Effector CD4-positive, alpha-beta T cell (primary cell): ENCODE measurements at places on chromosomes 11 and 22.

GRCh38 chr22:28750471-28750881 is 8.6 kb downstream of the HSCB start:
- no peak for DNase-seq

DNA sequence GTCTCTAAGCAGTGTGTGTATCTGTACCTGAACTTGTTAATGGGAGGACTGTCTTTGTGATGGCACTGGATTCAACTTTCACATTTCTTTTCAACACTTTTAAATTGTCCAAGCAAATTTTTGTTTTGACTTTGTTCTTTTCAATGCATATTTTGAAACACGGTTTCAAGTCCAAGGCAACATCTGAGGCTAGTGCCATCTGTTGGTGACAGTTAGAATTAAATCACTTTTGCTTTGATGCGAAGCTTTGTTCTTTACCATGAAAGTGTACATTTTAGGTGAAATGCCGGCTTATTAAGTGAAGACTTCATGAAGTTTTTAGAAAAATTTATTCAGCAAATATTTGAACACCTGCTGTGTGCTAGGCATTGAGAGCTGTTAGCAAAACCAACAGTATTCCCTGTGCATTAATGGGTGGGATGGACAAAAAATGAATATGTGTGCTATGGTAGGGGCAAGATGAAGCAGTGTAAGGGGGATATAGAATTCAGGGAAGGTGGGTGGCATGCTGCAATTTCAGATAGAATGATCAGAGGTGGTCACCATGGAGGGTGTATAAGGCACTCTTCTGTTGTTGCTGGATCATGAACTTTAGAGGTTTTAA is 70.2 kb downstream of the DDX10 start:
- no peak for DNase-seq

DNA sequence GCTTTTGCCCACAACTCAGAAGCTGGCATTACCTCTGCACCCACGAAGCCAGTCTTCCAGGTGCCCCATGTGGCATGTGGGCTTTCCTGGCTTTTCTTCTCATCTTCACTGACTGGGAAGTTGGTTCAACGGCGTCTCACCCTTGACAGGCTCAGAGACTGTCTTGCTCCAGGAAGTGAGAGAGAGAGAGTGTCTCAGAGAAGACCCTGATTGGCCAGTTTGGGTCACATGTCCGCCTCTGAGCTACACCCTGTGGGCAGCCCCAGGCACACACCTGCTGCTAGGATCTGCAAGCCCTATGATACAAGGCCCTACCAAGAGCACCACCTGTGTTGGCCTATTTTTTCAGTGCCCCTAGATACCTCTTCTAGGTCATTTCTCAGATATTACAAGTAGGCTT is 39.0 kb downstream of the RTL6 start:
- DNase-seq, result no peak

- DNase-seq, result no peak
Observed at GRCh38 chr22:35128637-35129036, 62.7 kb downstream of the ISX start.

- no peak for DNase-seq
Observed at GRCh38 chr11:36791957-36792356, 193.9 kb upstream of the RAG2 start.

DNA sequence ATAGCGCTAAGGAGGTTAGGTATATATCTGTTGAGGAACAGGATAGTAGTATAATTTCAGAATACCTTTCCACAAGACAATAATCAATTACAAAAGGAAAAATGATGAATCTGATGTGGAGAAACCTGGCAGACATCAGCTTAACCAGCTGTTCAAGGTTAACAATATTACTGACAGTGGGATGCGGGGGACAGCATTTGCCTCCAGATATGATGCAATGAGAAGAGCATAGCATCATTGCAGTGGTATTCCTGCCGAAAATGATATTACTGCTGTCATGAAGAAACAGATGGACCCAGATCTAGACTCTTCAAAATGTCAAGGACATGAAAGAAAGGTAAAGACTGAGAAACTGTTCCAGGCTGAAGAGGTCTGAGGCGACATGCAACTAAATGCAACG is 49.7 kb downstream of the RBFOX2 start:
- DNase-seq, result no peak
